ENCODE measurements at places on chromosomes 12 and 14.

DNA sequence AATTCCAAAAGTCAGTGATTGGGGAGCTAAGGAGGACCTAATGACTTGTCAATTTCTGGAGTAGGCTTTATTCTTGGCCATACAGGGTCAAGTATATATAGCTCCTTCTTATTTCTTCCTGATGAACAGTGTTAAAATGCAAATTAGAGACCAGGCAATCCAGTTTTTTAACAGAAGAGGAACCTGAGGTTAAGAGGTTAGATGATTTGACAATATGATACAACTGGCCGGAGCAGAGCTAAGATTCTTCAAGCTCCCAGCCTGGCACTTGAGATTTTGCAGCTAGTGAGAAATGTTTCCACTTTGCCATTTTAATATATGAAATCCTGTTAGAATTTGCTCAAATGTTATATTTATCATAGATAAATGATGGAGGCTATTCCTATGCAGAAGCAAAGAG, 204.0 kb downstream of the SSPN start:
- no peak for DNase-seq

- DNase-seq: no peak
Observed at GRCh38 chr12:63843254-63843720, 1.2 kb upstream of the SRGAP1 start.

GRCh38 chr14:68762953-68763764, 29.7 kb downstream of the ZFP36L1 start:
- DNase-seq: peak; percentile 87

DNA sequence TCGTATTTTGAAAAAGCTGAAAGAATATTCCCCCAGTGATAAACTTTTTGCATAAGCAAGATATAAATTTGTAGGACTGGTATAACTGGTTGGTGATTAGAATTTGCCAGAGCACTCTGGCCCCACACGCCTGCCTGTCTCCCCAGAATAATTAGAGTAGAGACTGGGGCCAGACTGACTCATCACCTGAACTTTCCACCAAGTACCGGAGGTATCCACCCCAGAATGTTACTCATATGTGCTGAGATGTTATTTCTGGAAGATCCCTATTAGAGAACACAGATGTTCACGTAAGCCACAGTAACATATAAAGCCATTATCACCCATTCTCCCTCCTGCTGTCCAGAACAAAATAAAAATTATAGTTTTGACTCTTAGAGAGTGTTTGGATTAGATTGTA, 49.5 kb upstream of the PIWIL1 start:
- DNase-seq: no peak

DNA sequence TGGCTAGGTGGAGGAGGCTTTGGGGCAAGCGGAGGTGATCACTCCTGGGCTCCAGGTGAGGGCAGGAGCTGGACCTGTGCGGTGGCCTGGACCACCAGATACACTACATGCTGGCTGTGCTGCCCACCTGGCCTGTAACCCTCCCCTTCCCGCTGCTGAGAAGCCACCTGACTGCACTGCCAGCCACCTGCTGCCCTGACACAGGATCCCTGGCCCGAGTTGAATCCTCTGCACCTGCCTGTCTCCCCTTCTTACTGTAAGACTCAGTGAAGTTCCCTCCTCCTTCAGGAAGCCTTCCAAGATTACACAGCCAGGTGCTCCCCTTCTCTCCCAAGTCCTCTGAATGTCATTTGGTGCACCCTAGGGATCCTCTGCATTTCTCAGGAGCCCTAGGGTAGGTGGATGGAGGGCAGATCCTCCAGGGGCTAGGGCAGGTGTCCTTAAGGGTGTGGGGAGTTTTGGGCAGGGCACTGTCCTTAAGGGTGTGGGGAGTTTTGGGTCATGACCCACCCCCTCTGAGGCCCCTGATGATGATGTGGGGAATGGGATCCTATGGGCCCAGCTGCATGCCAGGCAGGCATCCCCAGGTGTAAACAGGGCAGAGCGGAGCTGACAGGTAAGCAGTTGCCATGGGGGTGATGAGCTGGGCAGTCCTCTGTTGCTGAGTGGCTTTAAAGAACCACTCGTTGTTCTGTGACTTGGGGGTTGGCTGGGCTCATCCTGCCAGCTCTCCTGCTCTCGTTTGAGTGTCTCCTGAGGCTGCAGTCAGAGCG, 6.7 kb upstream of the MTA1 start:
- no peak for DNase-seq

DNA sequence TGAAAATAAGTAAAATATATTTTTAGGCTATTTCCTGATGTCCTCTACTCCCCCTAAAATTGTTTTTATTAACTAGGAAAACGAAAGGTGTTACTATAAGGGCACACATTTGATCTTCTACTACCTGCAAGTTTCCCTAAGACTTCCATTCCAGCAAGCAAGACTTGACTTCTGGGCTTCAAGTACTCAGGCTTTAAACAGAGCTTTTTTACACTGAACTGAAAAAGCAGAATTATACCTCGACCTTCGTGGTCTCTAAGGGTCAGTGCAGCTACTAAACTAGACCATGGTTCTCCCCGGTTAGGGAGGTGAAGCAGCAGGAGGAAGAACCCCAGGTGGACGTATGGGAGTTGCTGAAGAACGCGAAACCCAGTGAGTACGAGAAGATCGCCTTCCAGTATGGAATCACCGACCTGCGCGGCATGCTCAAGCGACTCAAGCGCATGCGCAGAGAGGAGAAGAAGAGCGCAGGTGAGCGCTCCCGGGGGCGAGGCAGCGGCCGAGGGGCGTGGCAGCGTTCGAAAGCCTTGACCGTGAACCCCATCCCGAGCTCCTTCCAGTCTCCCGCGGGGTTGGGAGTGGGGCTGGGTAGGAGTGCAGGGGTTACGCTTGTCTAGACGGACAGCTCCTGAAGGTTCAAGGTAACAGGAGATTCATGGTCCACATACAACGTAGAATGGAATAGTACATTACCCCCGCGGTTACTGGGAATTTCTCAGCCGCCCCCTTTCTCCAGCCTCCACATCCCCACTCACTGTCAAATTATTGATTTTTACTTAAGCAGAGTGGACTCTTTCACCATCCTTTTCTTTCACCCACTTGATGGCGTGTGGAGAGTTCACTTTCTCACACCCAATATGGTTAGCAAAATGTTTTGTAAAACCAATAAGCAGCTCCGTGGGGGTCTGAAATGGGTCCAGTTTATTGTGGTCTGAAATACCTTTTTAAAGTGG, 47.6 kb downstream of the MYBPC1 start:
- DNase-seq: no peak

DNA sequence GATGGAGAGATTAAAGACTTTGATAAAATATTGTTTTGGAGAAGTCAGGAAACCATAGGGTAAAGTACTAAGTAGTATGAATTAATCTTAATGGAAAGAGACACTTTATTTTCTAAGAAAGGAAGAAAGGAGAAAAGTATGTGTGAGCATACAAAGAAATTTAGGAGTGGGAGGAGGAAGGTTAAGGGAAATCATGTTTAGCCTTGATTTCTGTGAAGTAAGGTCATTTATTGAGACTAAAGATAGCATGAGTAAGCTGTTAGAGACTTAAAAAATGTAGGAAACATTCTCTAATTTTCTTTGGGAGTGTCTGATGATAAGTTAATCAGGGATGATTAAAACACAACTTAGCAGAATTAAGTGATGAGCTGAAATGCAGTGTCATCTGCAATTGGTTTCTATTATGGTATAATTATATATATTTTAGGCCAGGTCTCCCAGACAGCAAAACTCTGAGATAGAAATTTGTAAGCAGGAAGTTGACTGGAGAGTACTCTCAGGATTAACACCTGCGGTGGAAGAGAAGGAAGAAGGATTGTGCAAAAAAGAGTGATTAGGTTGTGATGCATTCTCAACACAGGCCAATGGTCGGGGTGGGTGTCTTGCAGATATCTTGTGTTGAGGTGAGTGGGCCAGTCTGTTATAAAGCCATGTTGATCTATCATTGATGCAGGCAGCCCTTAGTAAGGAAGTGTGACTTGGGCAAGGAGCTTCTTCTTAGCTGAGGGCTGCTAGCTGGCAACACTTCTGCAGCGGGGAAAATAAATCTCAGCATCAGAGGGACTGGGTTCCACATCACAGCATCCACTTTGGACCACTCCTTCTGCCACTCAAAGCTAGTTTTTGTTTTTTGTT, 256.2 kb downstream of the AEBP2 start:
- no peak for DNase-seq

DNA sequence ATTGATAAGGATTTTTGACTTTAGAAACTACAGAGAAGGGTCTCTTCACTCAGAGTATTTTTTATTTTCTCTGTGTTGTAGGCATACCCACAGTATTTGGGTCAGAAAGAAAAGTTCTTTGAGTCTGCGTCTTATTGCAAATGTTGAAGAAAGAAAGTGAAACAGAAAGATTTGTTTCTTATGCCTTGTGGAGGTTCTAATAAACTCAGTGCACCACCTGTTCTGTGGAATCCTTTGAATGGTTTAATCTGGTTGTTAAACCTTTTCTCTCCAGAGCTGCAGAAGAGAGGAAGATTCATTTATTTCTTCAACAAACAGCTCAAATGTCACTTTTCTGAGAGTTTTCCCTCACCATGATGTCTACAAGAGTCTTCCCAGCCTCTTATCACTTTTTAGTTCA, 146.6 kb upstream of the PLEKHG7 start:
- DNase-seq: no peak

DNA sequence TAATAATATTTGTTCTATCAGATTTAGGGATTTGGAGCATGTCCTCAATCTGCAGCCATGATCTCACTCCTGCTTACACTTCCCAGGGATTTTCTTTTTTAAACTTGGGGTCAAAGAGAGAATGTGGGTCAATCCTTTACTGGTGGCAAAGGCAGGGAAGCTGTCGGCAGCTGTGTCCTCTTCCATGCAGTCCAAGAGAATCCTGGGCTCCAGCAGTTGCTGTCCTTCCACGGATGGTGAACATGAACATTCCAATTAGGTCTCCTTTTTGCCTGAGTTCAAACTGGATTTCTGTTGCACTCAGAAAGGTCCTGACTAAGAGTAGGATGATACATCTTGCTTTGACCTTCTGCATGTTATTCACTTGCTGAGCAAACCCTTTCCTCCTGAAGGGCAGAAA, 73.9 kb downstream of the ARL6IP4 start:
- no peak for DNase-seq

GRCh38 chr12:10558301-10558700, 52.6 kb downstream of the EIF2S3B start:
- DNase-seq: no peak

- DNase-seq: no peak
Observed at GRCh38 chr12:26966842-26967241, 28.6 kb downstream of the FGFR1OP2 start.

GRCh38 chr12:125652681-125653080, 587.4 kb downstream of the AACS start:
- DNase-seq: no peak

DNA sequence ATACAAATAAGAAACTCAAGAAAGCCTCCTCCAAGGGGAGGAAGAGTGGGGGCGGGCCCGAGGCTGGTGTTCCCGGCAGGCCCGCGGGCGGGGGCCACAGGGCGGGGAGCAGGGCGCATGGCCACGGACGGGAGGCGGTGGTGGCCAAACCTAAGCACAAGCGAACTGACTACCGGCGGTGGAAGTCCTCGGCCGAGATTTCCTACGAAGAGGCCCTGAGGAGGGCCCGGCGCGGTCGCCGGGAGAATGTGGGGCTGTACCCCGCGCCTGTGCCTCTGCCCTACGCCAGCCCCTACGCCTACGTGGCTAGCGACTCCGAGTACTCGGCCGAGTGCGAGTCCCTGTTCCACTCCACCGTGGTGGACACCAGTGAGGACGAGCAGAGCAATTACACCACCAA, 8.7 kb downstream of the DACT1 start:
- no peak for DNase-seq

DNA sequence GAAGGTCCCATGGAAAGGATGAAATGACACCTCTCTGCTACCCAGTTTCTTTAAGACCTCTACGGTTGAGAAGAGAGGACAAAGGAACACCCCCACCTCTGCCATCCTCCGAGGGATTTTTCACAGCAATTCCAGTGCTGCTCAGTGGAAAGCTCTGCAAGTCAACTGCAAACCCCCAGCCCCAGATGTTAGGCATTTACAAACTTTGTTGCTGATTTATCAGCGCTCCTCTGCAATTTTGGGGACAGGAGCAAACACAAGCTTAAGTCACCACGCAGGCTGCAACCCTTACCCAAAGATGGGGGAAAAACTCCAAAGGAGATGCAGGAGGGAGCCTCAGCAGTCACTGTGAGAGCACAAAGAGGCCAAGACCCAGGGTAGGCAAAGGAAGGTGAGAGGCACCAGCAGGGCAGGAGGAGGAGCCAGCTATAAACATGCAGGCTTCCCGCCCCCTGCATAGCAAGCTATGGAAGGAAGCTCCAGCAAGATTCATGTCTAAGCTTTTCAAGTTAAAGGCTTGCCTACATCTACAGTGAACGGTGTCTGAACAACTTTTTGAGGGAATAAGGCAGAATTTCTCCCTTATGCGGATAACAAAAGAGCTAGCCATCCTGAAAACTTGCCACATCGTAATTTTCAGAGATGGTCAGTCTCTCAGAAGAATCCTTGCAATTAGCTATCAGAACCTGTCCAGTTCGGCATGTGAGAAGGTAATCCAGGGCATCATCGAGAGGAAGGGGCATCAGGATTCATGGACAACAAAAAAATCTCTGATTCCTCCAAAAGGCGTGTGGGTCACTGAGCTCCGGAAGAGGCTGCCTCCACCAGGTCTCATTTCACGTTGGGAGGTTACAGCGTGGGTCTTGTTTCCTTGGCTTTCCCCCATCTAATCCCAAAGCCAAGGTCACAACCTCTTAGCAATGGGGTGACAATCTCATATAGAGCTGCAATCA, 3.9 kb downstream of the CTDSP2 start:
- DNase-seq: no peak

DNA sequence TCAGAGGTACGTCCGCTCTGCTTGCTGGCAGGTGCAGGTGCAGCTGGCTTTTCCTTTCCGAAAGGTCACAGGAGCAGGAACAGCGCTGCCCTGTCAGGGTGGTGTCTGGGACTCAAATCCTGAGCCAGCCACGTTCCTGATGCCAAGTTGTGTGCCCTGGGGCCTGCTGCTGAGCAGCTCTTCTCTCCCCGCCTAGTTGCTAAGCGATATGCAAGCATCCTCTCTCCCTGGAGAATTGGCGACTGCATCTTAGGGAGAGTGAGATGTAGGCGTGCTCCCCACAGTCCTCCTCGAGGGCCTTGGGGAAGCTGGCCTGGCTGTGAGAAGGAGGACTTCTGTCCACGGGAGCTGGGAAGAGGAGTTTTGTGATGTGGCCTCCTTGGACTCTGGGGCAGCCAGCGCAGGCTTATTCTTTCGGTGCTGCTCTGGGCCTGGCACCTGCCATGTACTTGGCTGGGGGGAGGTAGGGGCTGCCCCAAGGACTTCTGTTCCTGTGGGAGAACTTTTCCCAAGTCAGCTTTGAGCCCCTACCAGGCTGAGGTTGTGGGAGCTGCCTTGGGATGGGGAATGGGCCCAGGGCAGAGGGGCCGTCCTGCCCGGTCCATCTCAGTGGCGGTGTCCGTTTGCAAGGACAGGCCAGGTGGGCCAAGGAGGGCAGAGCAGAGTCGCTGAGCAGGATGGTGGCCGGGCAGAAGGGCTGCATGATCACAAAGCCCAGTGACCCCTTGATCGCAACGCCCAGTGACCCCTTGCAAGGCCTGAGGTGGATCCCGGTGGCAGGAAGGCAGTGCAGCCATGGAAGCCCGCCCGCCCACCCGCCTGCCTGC, 183.5 kb downstream of the ADGRD1 start:
- DNase-seq: no peak

GRCh38 chr12:4567073-4567881, 5.3 kb downstream of the DYRK4 start:
- DNase-seq: no peak

Measured in BE2C (cell line).